Lung microvascular endothelial cell (primary cell): ENCODE measurements at places on chromosomes 6 and 20. TPM values are rescaled to one million over a fixed set of nuclear protein-coding genes. Genes with fewer than 3 reads are reported as not detected.

DNA sequence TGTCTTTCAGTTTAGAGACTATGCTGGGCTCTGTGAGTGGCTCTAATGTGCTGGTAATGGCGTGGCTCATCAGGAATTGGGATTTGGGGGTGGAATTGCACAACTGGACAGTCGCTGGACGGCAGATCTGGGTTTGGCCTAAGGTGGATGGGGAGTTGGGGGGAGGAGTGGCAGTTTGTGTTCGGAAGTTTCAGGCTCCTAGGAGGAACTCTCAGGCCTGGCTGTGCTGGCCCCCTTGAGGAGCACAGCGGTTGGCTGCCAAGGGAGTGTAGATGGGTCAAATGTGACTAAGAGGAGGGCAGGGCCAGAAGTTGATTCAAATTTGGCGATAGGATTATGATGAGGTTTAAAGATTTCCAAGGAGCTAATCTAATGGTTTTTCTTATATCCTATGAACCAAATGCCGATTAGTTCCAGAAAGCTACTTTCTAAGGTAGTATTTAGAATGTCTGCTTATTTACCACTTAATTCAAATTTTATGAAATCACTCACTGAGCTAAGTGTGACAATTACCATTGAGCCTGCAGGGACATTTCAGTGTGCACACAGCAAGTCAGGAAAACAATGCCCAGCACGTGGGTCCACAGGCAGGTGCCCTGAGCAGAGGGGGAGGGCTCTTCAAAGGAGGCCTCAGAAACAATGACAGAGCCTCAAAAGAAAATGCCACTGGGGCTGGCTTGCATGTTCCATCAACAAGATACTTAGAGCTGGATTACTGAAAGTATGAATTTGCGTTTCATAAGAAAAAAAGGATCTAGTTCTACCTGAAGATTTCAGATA, 111.0 kb downstream of the GJA10 start:
- DNase-seq: no peak

The NUP43 gene
- 15.9 and 19.6 TPM in 2 replicates for total RNA-seq

DNA sequence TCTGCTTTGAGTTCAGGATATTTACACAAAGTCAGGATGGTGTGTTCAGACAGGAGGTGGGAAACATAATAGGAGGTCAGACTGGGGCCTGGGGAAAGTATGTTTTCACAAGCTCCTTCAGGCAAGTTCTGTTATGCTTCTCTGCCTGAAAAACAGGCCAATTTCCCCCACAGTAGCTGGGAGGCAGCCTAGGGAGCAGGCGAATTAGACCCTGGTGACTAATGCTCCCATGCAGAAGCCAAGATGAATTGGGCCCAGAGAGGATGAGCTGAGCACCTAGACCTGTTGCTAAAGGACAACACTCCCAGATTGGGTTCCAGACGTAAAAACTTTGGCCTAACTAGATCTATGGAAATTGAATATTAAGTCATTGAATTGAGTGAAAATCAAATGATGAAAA, 142.2 kb upstream of the MAP3K7 start:
- no peak for DNase-seq

The MEP1A gene
- not detected in 2 replicates for total RNA-seq

- DNase-seq: peak; percentile 42
Measured at GRCh38 chr6:156175971-156176421, 601.2 kb upstream of the ARID1B start.

The USP49 gene
- 1.3 and 1.4 TPM in 2 replicates for total RNA-seq

DNA sequence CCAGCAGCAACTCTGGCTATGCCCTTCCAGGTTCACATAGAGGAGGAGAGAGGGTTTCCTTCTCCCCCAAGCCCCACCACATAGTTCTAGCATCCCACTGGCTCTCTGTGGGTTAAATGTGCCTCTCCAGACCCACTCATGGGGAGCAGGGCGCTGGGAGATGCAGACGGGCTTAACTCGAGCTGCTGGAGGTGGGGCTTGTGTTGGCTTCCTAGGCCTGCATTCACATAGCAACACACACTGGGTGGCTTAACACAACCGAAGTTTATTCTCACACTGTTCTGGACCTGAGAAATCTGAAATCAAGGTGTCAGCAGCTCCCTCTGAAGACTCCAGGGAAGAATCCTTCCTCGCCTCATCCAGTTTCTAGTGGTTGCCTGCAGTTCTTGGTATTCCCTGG, 33.6 kb downstream of the SLC2A10 start:
- no peak for DNase-seq

DNA sequence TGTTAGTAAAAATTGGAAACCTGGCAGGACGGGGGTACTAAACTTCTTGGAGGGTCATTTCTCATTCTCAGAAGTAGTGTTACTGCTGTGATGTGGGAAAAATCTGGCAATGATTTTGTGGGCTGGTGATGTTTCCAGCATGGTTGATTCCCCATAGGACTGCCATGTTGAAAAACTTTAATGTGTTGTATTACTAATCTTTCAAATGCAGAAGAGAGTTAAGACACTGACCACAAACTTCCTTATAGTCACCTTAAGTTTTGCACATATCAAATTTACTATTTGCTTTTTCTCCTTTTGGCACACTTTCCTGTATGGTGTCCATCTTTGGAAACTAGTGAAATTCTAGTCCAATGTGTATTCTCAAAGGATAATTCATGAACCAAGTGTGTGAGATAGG, 236.2 kb upstream of the TAB2 start:
- DNase-seq: no peak

- no peak for DNase-seq
Measured at GRCh38 chr20:44759595-44759994, 13.9 kb downstream of the KCNK15 start.

DNA sequence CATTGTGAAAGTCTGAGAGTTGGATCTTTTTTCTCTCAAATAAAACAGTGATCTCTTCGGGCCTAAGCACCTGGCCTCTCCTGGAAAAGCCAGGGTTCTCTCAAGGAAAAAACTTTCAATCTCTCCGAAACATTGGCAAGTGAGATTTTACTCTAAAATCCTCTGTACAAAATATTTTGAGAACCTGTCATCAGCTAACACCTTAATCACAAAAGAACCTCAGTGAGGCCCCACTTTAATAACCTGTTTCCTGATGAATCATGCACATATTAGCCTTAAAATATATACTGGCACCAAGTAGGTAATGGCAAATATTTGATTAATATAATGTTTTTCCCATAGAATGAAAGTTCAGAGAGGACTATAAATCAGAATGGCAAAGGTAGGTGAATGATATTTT, 177.9 kb downstream of the FRK start:
- DNase-seq: no peak

The COL20A1 gene
- under 0.01 and 0.20 TPM in 2 replicates for total RNA-seq

DNA sequence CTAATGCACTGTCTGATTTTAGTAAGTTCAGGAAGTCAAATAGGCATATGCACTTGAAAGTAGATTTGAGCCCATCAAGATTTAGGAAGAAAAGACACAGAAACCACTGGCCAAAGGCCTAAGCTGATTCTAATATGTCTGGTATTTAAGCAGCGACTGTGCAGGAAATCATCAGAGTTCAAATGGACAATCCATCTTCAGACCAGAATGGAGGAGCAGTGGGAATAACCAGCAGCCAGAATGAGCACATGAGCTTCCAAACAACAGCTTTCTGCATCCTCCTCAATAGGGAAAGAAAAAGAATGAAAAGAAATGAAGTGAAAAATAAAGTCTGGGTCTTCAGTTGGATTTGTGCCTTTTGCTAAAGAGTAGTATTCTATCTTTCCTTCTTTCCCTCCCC, 50.6 kb downstream of the SOD2 start:
- DNase-seq: no peak

DNA sequence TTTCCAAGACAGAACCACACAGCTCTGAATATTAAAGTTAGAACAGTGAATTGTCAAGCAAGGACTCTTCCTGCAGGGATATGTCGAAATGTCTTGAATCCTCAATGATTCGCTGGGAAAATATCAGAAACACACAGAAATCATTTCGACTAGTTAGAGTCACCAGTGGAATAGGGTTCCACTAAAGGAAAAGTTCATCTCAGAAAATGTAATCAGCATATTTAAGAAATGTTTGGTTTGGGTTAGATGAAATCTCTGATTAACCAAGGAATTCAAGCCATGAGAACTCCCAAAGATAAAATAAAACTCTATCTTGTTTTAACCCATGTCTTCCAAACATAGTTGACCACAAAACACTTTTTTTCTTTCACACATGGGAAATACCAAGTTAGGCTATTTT, 621.0 kb upstream of the NRSN1 start:
- DNase-seq: no peak

DNA sequence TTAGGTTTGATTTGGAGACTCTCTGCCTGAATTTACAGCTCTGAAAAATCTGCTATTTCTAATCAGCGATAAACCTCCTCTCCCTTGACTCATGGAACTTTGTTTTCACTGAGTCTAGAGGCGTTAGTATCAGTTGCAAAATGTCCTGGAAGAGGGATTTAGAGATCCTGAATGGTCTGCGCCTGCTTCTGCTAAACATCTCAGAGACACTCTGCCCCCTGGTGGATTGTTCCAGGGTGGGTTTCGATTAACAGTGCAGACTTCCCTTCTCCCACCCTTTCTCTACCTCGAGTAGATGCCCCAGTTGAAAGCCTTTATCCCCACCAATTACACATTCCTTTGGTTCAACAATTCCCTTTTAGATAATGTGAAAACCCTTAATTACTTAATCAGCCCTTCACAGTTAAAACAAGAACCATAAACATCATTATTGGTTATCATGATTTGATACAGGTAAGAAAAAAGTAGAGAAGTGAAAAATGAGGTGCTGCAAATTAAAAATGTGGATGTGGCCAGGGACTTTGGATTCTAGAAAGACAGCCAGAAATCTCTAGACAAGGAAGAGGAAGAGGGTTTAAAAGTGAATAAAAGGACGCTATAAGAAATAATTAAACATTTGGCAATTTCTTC, 5.5 kb downstream of the HTR1B start:
- peak; percentile 90 for DNase-seq

DNA sequence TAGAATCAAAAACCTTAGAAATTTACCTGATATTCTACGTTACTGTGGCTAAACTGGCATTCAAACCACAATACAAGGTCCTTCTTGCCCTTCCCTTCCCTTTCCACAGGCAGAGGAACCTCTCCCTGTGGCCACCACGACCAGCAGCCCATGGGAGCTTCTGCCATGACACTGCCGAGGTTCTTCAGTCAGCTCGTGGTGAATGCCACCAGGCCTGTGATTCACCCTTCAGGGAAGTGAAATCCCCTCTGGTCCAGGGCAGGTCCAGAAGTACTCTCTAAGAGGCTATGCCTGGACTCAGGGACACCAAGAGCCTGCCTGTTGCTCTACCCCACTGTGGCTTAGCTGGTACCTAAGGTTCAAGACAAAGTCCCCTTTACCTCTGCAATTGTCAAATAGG, 123.0 kb downstream of the HTR1B start:
- no peak for DNase-seq

The C20orf204 gene
- 4.8 and 6.9 TPM in 2 replicates for total RNA-seq

GRCh38 chr6:8556370-8557013, 121.1 kb upstream of the SLC35B3 start:
- DNase-seq: peak; percentile 2

- DNase-seq: no peak
Measured at GRCh38 chr20:62513991-62514390, 38.2 kb upstream of the GATA5 start.

- DNase-seq: peak; percentile 52
Measured at GRCh38 chr6:34246563-34247391, 2.0 kb downstream of the SMIM29 start.

The FKBP1C gene
- total RNA-seq: 1.7 and 3.4 TPM in 2 replicates

- DNase-seq: no peak
Measured at GRCh38 chr6:4364172-4364571, 228.8 kb upstream of the ECI2 start.

- no peak for DNase-seq
Measured at GRCh38 chr6:29561606-29562181, 2.2 kb upstream of the UBD start.

GRCh38 chr20:7728338-7728737, 211.9 kb downstream of the HAO1 start:
- peak; percentile 30 for DNase-seq

GRCh38 chr6:21816231-21816630, 222.7 kb downstream of the SOX4 start:
- DNase-seq: no peak

The TMEM151B gene
- total RNA-seq: under 0.01 TPM in 1 of 2 replicates, not detected in the other

GRCh38 chr6:40350747-40351217, 236.4 kb downstream of the LRFN2 start:
- DNase-seq: no peak

The TBPL1 gene
- 13.3 and 34.3 TPM in 2 replicates for total RNA-seq

GRCh38 chr6:33082702-33083101, 6.9 kb downstream of the HLA-DPB1 start:
- DNase-seq: peak; percentile 56
